ENCODE measurements at places on chromosomes 4 and X.

- no peak for DNase-seq
Observed at GRCh38 chr4:179601671-179602070, 2159.4 kb upstream of the AGA start.

GRCh38 chrX:23797371-23798128 lies 14.6 kb downstream of the SAT1 start:
- DNase-seq = no peak

DNA sequence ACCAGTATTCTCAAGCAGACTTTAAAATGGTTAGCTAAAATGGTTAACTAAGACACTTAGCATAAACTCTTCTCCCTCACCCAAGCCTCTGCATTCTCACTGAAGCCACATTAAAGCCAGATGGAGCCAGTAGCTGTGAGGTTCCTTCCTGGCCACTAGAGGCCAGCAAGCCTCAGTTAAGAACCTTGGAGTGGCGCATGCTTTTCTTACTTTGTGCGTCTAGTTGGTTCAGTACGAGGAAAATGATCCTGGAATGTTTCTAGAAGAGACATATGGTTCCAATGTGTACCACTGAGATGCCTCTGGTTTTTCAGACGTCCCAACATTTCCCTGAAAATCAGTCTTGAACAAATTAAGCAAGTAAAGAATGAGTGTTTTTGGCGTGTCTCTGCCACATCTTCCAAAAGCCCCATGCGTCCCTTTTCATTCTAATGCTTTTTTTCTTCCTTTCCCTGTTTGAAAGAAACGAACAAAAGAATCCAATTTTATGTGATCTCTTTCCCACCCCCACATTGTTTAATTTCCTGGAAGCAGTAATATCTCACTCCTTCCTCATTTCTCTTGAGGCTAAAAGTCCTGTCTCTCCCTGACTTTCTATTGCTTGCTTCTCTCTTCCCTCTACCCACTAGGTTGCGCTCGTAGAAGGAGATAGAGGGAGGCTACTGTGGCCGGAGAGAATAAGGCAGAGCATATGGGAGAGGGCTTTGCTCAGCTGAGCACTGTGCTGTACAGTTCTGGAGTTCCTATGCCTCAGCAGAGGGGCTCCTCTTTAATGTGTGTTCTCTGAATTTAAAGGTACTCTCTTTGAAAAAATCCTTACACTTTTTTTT lies 82.9 kb upstream of the TAB3 start:
- peak; percentile 55 for DNase-seq

DNA sequence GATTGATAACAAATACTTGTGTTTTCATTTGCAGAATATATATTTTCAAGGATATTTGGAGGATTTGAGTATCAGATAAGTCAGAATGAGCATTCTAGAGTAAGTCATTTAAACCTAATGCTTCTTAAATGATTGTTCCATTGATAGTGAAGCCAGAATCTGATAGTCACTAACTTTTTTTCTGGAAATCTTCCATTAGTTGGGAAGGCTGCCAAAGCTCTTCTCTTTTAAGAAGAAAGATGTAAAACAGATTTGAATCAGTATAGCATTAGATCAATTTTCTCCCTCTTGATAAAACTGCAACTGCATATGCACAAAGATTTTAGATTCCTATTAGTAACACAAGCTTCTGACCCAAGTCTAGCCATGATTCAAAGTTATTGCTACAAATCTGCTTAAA lies 256.7 kb downstream of the SPOCK3 start:
- DNase-seq = no peak

DNA sequence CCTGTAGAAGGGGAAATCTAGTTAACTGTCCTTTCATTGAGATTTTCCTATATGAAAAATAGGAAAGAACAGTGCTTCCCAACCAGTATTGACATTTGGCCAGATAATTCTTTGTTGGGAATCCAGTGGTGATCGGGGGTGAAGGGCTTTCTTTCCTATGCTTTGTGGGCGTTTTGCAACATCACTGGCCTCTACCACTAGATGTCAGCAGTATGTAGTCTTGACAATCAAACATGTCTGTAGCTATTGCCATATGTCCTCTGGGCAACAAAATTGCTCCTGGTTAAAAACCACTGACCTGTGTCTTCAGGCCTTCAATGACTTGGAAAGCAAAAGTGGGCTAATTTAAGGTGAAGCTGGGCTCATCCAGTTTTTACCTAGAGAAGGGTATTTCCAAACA lies 658.5 kb downstream of the DACH2 start:
- no peak for DNase-seq

GRCh38 chrX:18151649-18152048 lies 69.0 kb downstream of the BEND2 start:
- DNase-seq = no peak

DNA sequence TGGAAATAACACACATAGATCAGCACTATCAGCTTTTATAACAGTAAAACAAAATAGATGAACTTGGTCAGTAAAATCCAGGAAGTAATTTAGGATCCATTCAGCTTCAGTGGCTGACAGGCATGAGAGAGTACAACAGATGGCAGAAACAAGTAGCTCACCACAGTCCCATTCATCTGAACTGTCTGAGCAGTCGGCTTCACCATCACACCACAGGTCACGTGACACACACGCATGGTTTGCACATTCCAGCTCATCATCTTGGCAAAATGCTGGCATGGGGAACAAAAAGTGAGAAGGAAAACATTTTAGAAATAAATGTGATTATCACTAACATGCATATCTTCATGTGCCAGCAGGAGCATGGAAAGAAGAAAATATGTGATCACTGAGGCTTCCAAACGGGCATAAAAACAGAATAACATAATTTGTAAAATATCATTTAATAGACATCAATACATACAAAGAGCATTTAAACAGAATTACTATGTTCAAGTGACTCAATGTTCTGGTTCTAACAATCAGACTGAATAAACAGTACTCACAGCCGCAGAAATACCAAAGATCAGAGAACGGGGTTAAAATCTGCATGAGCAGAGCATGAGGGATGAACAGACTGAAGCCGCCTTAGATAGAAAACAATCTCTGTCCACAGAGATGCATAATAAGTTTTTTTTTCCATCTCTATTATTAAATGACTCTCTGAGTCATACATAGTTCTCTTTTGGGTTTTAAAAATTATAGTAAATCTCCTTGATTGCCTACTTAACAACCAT lies 158.1 kb downstream of the ATP10D start:
- peak; percentile 42 for DNase-seq

- DNase-seq = no peak
Observed at GRCh38 chr4:170671171-170671570, 581.4 kb upstream of the AADAT start.

- DNase-seq = no peak
Observed at GRCh38 chr4:3347871-3348270, 55.0 kb downstream of the RGS12 start.

DNA sequence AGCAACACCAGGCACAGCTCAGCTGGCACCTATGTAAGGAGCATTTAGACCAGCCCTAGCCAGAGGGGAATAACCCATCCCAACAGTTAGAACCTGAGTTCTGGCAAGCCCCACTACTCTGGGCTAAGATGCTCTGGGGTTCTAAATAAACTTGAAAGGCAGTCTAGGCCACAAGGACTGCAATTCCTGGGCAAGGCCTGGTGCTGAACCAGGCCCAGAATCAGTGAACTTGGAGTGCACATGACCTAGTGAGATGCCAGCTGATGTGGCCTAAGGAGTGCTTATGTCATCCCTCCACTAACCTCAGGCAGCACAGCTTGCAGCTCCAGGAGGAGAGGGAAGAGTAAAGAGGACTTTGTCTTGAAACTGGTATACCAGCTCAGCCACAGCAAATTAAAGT lies 7.6 kb upstream of the PRRG3 start:
- no peak for DNase-seq
